ENCODE measurements at places on chromosomes 11 and 22.

DNA sequence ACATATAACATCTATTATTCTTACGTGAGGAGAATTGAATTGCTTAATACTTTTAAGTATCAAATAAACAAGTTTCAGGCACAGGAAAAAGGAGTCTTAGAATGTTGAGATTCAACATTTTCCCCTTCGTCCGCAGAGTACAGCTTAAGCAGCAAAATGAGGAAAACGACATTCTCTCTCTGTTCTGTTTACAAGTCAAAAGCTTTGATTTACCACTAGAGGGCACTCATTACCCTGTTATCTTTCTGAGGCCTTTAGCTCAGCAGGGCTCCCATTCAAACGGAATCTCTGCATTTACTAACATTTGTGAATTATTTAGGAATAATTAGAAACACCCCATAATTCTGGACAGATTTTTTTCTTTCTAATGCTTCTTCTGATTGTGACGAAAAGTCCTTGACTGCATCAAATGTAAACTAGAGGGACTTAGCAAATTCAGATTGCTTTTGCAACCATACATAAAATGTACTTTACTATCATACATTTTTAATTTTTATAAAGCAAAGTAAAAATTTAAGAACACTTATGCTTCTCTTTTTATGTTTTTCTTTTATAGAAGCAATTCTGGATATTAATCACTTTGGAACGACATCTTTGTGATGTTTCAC lies 75.0 kb downstream of the JRKL start:
- no peak for DNase-seq

DNA sequence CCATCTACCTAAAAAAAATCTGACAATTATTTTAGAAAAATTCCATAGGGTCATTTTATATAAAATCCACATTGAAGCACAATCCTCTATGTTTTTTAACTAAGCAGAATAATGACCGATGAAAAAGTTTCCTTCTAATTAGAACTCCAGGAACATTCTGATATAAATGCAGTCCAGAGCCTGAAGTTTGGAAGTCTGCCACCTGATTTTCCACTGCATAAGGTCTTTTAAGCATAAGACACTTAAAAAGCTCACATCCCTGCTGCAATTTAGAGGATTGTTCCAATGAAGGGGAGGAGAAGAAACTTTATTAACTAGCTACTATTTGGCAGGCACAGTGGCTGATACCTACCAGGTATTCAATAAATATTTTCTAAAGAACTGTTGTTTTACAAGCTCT lies 570.3 kb upstream of the ANO5 start:
- no peak for DNase-seq

- no peak for DNase-seq
Observed at GRCh38 chr11:16605389-16605893, 133.0 kb upstream of the C11orf58 start.

GRCh38 chr11:130180491-130180890 lies 20.9 kb downstream of the ST14 start:
- no peak for DNase-seq

DNA sequence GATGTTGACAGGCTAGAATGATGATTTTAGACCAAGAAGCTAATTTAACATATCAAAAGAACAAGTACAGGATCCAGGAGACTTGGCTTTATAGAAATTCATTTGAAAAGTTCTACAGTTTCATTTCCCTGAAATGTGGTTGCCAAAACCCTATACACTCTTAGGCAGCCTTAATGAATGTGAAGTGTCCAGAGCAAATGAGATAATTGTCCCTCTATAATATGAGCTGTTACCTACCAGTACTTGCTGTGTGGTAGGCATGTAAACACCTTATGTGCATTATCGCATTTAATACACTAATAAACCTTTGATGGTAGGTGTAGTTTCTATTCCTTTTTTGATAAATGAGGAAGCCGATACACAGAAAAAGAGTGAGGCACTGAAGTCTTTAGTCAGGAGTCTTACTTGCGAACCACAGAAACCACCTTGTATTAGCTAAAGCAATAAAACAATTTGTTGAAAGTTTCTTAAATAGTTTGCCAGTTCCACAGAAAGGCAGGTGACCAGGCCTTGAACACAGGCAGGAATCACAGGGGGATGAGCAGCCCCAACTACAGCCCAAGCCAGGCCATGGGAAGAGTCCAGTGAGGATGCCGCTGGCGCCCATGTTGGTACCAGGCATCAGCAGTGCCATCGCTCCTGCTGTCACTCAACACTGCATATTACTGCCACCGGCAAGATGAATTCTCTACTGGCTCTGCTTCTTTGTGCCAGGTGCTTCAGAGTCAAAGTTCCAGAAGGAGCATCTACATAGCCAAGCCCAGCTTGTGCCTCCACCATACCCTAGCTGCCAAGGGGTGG lies 81.7 kb downstream of the SWAP70 start:
- DNase-seq: no peak

DNA sequence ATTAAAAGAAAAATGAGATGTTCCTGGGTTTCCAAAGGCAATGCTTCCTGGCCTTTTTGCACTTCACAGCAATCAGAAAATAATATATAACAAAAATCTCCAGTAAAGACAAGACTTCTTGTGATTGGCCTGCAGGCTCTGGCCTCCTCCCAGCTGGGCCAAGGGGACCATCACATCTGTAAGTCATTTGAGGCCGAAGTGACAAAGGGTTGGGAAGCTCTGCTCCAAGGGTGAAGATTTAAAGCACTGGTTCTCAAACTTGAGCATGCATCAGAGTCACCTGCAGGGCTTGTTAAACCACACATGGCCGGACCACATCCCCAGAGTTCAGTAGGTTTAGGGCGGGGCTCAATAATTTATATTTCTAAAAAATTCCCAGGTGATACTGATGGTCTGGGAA lies 32.1 kb downstream of the ARFGAP2 start:
- no peak for DNase-seq

DNA sequence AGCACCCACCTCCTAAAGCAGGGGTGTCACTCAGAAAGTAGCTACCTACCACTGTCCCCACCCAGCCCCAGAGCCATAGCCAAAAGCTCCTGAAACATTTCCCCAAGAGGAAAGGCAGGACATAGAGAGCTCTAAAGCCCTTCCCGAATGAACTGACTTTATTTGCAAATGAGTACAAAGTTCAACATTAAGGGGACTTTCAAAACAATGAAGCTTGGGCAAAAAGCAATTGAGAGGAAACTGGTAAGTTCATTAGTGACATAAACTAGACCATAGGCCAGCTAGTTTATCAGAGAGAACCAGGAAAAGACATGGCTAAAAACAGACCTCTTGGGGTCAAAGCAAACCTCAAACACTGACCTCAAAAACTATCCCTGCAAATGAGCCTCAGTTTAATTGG lies 72.7 kb downstream of the IGLL5 start:
- DNase-seq: no peak

DNA sequence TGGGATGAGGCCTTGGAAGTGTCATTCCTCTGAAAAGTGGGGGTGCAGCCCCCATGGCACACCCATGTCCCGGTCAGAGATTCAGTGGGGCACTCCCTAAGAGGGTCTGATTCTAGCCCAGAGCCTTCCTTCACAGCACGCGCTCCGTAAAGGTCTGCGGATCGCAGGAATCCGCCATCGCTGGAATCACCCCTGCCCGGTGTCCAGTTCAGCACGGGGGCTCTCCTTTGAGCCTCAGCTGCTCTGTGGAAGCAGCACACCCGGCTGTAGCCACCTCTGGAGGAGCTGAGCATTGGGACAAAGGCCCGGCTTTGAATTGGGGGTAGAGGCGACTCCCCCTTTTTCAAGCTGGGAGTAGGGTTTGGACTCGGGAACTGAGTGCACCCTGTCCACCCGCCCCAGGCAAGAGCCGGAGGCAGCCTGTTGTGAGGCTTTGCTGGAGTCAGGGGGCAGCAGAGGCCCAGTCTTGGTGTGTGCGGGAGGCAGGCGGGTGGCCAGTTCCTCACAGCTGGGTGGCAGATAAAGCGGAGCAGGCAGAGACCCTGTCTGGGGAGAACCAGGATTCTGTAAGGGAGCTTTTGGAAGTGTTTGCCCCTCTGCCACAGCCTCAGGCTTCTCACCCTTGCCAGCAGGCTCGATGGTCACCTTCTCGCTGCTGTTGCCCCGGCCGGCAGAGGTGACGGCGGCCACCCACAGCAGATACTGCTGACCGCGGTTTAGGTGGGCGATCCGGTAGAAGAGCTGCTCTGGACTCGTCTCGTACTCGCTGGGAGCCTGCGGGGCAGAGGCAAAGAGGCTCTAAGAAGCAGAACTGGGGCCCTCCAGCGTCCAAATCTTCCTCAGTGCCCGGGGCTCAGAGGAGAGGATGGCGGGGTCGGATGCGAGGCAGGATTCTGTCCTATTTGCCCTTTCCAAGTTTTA lies 115.9 kb downstream of the CEP164 start:
- no peak for DNase-seq

GRCh38 chr11:20368438-20368837 lies 4.9 kb downstream of the HTATIP2 start:
- DNase-seq: no peak

DNA sequence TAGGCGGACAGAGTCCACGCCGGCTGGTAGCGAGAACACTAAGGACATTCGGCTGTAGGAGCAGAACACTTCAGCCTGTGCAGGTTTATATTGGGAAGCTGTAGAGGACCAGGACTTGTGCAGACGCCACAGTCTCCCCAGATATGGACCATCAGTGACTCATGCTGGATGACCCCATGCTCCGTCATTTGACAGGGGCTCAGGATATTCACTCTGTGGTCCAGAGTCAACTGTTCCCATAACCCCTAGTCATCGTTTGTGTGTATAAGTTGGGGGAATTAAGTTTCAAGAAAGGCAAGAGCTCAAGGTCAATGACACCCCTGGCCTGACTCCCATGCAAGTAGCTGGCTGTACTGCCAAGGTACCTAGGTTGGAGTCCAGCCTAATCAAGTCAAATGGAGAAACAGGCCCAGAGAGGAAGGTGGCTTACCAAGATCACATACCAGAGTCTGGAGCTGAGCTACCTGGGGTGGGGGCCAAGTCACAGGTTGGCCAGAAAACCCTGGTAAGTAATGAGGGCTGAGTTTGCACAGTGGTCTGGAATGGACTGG lies 17.2 kb downstream of the P2RY2 start:
- DNase-seq: no peak

GRCh38 chr22:26740253-26740652 lies 82.9 kb downstream of the MIAT start:
- no peak for DNase-seq

GRCh38 chr11:64947208-64947814 lies 11.6 kb upstream of the GPHA2 start:
- no peak for DNase-seq

- DNase-seq: no peak
Observed at GRCh38 chr11:76736266-76736665, 46.9 kb upstream of the TSKU start.

GRCh38 chr11:31967404-31968130 lies 123.3 kb upstream of the RCN1 start:
- no peak for DNase-seq

- DNase-seq: no peak
Observed at GRCh38 chr11:65695459-65696241, 16.4 kb upstream of the KAT5 start.

DNA sequence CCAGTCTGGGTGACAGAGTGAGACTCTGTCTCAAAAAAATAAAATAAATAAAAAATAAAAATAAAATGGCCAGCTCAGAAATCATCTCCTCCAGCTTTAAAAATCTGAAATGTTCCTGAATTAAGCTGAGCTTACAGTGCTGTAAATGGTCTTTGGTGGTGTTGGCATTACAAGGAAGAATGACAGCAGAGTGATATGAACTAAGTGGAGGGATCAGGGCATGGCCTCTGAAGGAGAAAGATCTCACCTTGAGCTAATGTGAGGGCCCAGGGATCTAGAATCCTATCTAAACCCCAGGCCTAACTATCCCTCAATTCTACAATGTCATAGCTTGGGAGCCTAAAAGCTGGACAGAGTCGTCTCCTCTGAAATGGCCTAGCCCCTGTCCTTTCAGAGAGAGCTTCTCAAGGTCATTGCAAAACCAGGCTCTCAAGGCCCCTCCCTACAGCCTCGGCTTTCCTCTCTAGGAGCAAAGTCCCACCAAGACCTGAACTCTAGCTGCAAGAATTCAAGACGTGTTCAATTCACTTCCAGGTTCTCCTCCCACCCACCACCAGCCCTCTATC lies 345.4 kb downstream of the BUD13 start:
- DNase-seq: no peak

DNA sequence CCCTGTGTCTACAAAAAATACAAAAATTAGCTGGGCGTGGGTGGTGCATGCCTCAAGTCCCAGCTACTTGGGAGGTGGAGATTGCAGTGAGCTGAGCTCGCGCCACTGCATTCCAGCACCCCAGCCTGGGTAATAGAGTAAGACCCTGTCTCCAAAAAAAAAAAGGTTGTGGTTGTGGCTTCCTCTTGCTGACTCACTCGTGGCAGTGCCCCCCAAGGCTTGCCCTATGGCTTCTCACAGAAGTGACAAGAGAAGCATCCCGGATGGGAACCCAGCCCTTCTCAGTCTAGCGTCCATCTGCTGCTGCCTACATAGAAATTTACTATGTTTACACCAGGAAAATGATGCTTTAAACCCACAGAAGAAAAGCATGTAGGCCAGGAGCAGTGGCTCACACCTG lies 68.5 kb upstream of the PITPNB start:
- DNase-seq: no peak

- no peak for DNase-seq
Observed at GRCh38 chr11:66287889-66288670, 863 bp downstream of the YIF1A start.

- no peak for DNase-seq
Observed at GRCh38 chr11:112274007-112274783, 13.5 kb upstream of the PLET1 start.

DNA sequence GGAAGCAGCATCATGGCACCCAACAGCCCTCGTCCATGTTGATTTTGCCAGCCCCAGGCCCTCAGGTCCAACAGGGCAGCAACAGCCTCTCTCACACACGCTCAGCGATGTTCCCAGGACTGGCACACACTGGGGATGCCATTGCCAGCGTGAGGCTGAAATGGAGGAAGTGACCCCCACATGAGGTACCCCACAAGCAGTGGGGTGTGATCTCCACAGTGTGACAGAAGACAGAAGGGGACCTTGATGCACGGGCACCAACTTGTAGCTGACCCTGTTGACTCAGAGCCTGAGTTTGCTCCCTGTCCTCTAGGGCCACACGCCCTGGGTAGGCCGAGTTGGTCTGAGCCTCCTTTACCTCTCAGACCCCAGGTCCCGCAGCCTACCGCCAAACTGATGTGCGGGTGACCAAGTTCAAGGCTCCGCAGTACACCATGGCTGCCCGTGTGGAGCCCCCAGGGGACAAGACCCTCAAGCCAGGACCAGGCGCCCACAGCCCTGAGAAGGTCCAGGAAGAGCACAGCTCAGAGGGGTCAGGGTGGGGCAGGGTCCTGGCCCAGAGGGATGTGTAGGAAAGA lies 6.2 kb downstream of the SCGB1C1 start:
- DNase-seq: no peak

GRCh38 chr11:65291613-65292012 lies 23.1 kb upstream of the CDC42EP2 start:
- DNase-seq: no peak

GRCh38 chr11:128061281-128061871 lies 526.0 kb downstream of the ETS1 start:
- no peak for DNase-seq

GRCh38 chr22:24587948-24588347 lies 4.9 kb downstream of the LRRC75B start:
- DNase-seq: no peak

- peak; percentile 57 for DNase-seq
Observed at GRCh38 chr11:125404811-125405790, 91.0 kb downstream of the FEZ1 start.

- DNase-seq: no peak
Observed at GRCh38 chr11:112590764-112591163, 330.1 kb upstream of the PLET1 start.

All from activated T-cell treated with anti-CD3 and anti-CD28 coated beads for 1 hour (primary cell).